Stimulated activated CD8-positive, alpha-beta memory T cell treated with anti-CD3 and anti-CD28 coated beads, Interleukin-4, amount 100 ng/mL, for 24 hours (primary cell): ENCODE measurements at places on chromosomes 6 and 20.

GRCh38 chr6:163923658-163924411 lies 509.3 kb downstream of the QKI start:
- DNase-seq: no peak

- DNase-seq: no peak
Observed at GRCh38 chr20:17896193-17896723, 72.3 kb downstream of the SNX5 start.

GRCh38 chr20:34859826-34860545 lies 12.7 kb downstream of the GGT7 start:
- DNase-seq: no peak

DNA sequence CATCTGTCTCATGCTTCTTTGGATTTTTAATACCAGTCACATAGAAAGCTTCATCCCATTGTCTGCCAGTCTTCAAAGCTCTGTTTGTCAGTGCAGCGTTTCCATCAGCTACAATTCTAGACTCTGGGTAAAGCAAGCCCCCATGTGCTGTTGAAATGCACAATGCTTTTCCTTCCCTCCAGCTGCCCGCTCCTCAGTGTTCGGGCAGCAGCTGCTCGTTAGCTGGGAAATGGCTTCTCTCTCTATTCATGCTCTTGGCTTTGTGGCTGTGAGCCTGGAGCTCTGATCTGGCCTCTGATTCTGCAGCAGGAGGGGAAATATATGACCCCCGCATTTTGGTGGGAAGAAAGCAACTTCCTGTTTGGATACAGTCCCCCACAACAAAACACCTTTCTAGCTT lies 213.0 kb upstream of the CDYL start:
- DNase-seq: no peak

DNA sequence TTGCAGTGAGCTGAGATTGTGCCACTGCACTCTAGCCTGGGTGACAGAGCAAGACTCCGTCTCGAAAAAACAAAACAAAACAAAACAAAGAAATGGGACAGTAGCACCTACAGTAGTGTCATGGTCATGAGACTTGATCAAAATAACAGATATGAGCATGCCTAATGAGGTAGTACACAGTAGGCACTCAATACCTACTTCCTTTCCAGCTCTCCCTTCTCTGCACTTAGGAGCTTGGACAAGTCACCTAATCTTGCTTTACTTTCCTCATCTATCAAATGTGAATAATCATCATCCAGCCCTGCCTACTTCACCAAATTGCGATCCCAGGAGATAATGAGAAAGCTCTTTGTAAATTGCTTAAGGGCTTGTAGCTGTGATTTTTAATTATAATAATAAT lies 55.4 kb upstream of the EPB41L1 start:
- no peak for DNase-seq

- no peak for DNase-seq
Observed at GRCh38 chr6:39468385-39468784, 145.9 kb upstream of the KCNK16 start.

- DNase-seq: no peak
Observed at GRCh38 chr20:59448851-59449444, 148.5 kb downstream of the EDN3 start.

GRCh38 chr20:38126932-38127621 lies 38.0 kb downstream of the TGM2 start:
- DNase-seq: no peak

DNA sequence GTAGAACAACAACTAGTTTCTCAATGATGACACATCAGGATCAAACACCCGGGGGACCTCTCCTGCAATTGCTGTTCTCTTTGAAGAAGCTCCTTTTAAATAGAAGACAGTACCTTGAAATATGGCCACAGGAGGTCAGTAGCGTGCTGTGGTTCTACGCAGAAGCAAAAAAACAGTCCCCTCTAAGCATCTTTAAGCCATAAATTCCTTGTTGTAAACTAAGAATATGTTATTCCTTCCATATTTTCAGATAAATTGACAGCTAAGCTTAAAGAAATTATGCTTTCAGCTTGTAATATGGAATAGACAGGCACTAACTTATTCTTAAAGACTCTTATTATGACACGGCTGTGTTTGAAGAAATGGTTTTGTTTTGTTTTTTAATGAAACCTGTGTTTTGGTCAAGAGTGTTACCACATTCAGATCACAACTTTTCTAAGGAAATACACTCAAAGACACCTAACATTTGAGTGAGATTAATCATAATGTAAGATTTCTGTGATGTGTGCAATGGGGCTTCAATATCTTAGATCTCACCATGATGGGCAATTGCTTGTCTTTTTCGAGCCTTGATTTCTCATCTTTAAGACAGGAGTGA lies 49.7 kb upstream of the IL20RA start:
- DNase-seq: peak; percentile 25

- no peak for DNase-seq
Observed at GRCh38 chr20:34549291-34549928, 9.1 kb upstream of the MAP1LC3A start.

- DNase-seq: no peak
Observed at GRCh38 chr6:161837854-161838253, 564.0 kb upstream of the AGPAT4 start.

- no peak for DNase-seq
Observed at GRCh38 chr6:150343434-150343833, 25.4 kb upstream of the IYD start.

DNA sequence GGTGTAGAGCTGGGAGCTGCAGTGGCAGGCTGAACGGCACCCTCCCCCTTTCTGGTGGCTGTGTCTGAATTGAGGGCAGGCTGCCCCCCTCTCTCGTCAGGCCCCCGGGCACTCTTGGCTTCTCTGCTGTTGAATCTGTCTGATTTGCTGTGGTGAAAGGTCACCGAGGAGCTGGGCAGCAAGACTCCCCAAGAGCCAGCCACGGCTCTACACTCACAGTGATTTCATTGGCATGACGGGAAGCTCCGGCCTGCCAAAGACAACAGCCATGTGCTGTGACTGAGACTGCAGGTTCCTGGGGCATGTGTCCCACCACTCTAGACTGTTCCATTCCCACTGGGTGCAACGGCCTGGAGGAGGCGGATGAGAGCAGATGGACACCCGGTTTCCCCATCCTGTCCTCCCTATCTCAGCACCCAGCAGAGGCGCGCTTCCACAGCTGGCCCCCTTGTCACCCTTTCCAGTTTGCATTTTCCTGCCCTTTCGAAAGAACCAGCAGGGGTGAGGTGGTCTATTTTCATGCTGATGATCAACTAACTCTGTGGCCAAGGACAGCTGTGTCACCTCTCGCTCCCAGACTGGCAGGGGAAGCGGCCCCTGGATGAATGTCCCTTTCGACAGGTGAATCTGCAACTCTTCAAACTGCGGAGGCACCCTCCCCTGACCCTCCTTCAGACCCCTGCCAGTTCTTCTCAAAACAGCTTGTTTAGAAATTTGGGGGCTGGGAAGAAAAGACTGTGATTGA lies 2.2 kb downstream of the APCDD1L start:
- no peak for DNase-seq

GRCh38 chr6:127879685-127880084 lies 21.2 kb downstream of the THEMIS start:
- peak; percentile 38 for DNase-seq

DNA sequence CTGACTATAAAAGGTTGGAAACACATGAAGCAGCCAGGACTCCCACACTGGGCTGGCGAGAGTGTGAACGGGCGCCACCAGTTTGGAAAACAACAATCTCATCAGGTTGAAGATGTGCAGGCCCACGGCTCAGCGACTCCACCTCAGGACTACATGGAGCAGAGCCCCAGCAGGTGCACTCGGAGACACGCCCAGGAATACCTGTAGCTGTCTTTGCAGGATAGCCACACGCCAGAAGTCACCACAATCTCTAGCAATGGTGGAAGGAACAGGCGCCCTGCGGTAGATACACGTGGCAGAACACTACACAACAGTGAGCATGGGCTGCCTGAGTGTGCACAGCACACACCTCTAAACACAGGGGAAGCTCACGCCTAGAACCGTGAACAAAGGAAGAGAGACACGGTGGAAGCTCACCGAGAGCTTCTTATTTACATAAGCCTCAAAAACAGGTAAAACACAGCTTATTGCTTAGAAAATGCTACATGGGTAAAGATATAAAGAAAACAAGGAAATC lies 28.7 kb upstream of the RPS6KA2 start:
- DNase-seq: no peak

DNA sequence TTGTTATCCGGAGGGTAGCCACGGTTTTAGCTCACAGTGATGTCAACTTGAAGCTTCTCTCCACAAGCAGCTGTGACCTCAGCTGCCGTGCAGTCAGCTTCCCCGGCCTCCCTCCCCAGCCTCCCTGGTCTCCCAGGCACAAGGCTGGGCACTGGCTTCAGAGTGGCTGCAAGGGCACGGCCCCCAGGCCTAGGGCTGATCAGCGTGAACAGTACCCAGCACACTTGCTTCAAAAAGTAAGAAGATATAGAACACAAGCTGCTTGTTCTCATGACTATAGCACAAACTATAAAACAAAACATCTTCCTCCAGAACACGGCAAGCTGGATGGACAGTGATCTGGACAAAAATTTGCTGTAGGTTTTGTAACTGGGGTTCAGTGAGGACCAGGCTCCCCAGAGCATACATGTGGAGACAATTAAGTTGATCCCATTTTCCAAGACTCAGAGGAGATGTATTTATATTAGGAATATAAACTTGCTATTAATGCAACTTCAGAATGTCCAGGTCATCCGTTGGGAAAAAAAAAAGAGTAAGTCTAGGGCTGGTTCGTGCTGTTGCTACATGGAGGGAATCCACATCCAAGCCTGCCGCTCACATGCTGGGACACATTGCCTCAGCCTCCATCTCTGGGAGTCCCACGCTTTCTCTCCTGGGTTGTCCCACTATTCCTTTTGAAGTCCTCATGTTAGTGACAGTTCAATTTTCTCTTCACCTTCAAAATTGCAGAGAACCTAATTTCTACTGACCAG lies 199.4 kb upstream of the THBS2 start:
- DNase-seq: no peak

- DNase-seq: no peak
Observed at GRCh38 chr6:36829919-36830544, 9.2 kb downstream of the CPNE5 start.

GRCh38 chr6:134937426-134937825 lies 12.5 kb downstream of the ALDH8A1 start:
- DNase-seq: no peak

- no peak for DNase-seq
Observed at GRCh38 chr6:163170294-163170883, 244.1 kb upstream of the QKI start.

DNA sequence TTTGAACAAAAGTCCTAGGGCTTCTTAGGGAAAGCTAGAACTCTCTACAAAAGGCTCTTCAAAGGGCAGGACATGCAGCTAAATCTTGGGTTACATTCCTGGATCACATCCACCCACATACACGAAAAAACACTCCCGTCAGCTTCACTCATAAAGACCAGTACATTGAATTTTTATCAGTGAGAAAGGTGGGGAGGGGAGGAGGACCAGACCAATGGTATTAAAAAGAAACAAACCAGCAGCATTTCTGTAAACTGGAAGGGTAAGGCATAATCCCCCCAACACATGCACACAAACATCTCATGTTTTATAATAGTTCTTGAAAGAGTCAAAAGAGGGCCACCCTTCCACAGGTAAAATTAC lies 31.6 kb downstream of the MYLK4 start:
- DNase-seq: no peak

DNA sequence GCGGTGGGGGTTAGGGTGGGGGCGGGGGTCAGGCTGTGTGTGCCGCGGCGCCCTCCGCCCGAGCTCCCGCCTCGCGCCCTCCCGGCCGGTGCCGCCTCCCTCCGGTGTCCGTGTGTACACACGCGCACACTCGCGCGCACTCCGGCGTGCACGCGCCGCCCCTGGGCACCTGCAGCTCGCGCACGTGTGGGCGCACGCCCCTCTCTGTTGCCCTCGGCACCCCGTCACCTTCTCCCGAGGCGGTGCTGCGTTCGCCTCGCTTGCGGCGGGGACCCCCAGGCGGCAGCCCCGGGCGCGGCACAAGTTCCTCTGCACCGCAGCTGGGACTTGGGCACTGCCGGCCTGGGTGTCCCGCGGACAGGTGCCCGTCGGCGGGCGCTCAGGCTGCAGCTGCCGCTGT lies 525 bp downstream of the MACROD2 start:
- no peak for DNase-seq

DNA sequence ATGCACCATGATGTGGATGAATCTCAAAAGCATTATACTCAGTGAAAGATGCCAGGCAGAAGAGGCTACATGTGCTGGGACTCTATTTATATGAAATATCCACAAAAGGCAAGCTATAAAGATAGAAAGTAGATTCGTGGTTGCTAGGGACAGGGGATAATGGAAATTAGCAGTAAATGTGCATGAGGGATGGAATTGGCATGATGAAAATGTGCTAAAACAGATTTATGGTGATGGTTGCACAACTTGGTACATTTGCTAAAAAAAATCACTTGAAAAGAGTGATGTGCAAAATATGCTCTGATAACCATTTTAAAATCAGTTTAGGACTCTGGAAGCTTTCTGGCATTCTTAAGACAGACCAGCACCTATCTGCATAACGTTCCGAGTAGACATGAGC lies 61.6 kb downstream of the ALDH8A1 start:
- no peak for DNase-seq

GRCh38 chr6:145904868-145905267 lies 59.3 kb downstream of the SHPRH start:
- DNase-seq: no peak

- DNase-seq: no peak
Observed at GRCh38 chr6:894274-894673, 201.3 kb upstream of the EXOC2 start.

- DNase-seq: no peak
Observed at GRCh38 chr6:170445971-170446370, 107.1 kb downstream of the PSMB1 start.

DNA sequence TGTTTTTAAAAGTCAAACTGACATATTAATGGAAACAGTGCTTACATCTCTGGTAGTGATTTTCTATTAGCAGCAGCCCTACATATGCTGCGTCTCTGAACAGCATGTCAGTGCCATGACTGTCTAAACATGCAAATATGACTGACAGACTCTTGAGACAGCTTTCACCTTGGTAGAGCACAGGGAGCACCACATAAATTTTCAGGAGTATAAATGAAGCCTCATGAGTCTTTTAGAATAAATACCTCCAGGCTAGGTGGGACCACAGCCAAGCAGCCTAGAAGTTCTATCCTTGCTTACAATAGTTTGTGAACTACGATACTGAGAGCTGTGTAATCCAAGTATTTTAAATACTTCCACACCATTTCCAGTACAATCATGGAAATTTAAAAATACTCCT lies 410.7 kb upstream of the RUNX2 start:
- DNase-seq: no peak
